ENCODE measurements at places on chromosomes 2 and 18.
A peak's percentile ranks its signal among the peaks of the same experiment; 100 is the strongest.

DNA sequence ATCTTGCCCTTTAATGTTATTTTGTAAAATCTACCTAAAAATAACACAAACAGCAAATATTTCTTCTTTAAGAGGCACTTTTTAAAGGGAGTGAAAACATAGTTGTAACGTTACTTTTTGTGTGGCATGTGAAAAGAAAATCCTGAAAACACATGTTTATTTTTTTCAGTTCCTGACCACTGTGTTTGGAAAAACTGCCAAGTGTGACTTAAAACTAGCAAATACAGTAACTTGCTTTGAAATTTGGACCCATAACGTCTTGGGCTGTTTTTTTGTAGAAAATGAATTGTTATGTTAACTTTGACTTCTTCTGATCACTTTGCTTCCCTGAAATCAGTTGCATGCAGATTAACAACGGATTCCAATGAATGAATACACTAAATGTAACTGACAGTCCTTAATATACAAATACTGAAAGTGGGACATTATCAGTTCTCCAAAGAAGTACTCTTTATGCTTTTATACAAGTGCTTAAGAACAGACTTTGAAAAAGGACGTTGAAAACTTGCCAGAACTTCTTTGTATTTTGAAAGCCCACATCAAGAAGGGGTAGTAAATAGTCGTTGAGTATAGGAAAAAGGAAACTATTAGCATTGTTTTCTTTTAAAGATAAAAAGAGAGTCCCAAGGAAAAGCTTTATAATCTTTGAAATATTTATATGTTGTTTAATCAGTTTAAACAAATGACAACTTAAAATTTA, 96.1 kb upstream of the ZEB2 start:
- no peak for DNase-seq

DNA sequence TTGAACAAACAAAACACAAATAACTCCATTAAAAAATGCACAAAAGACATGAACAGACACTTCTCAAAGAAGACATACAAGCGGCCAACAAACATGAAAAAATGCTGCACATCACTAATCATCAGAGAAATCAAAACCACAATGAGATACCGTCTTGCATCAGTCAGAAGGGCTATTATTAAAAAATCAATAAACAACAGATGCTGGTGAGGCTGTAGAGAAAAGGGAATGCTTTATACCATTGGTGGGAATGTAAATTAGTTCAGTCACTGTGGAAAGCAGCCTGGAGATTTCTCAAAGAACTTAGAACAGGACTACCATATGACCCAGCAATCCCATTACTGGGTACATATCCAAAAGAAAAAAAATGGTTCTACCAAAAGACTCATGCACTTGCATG, 37.8 kb downstream of the GPR155 start:
- no peak for DNase-seq

- no peak for DNase-seq
Observed at GRCh38 chr2:12694990-12695774, 21.6 kb upstream of the TRIB2 start.

DNA sequence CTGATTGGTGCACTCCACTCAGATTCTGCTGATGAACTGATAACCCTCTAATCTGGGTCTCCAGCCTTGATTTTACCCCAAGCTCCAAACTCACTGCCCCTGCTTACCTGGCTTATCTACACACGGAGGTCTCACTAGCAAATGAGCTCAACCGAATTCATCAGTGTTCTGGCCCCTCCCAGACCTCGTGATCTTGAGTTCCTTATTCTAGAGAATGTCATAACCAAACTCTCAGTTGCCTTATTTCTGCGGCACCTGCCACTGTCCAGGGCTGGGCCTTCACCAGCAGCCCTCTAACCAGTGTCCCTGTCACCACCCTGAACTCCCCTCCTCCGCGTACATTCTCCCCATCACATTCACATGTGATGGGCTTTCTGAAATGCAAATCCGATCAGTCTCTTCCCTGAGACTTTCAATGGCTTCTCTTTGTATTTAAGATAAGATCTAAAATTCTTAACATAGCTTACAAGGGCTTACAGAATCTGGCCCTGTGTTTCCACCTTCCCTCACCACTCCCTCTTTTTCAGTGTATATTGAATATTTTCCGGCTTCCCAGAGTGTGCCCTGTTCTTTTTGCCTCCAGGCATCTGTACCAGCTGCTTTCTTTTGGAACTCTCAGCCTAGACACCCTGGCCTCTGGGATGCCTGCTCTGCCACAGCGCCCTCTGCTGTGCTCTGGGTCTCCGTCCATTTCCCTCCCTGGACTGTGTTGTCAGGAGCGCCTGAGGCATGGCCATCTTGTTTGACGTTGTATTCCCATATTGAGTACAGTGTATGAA, 31.1 kb downstream of the NAB1 start:
- peak; percentile 17 for DNase-seq

GRCh38 chr18:44386401-44386800, 294.3 kb upstream of the SETBP1 start:
- no peak for DNase-seq

GRCh38 chr2:218799990-218800389, 18.0 kb downstream of the CYP27A1 start:
- no peak for DNase-seq

- no peak for DNase-seq
Observed at GRCh38 chr2:117776888-117777287, 37.6 kb upstream of the DDX18 start.
